Right ventricle myocardium inferior (tissue), 1 donor: ENCODE measurements at places on chromosomes 11 and 22. TPM values are rescaled to one million over a fixed set of nuclear protein-coding genes. Genes with fewer than 3 reads are reported as not detected.

GRCh38 chr11:96905143-96905542 is 515.3 kb downstream of the JRKL start:
- DNase-seq: no peak

DNA sequence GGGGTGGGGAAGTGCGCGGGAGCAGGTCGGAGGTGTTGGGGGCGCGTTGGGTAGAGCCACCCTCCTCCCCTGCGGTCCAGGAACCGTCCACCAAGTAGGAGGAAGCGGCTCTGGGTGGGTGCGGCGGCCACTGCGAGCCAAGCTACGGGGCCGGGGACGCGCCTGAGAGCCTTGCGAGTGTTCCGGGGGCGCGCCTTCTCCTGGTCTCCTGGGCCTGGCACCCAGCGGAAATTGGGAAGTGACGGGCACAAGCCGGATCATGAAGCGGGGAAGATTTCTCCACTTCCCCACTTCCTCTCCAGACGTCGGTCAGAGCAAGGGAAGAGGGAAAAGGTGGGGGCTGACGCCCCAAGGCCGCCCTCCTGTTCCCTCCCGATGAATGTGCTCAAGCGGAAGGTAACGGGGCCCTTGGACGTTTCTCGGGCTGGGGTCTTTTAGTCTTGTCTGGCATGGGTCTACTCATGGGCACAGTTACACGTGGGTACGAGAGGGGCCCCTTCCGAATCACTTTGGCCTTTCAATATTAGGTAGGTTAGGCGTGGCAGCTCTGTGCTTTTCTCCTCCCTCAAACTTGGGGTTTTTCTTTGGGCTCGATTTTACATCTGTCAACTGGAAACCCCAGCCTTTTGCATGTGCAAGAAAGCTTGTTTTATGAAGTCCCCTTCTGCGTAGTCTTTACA is 865 bp downstream of the RBM14 start:
- DNase-seq: peak; percentile 92

- DNase-seq: no peak
Observed at GRCh38 chr11:96221244-96222070, 121.5 kb downstream of the MAML2 start.

DNA sequence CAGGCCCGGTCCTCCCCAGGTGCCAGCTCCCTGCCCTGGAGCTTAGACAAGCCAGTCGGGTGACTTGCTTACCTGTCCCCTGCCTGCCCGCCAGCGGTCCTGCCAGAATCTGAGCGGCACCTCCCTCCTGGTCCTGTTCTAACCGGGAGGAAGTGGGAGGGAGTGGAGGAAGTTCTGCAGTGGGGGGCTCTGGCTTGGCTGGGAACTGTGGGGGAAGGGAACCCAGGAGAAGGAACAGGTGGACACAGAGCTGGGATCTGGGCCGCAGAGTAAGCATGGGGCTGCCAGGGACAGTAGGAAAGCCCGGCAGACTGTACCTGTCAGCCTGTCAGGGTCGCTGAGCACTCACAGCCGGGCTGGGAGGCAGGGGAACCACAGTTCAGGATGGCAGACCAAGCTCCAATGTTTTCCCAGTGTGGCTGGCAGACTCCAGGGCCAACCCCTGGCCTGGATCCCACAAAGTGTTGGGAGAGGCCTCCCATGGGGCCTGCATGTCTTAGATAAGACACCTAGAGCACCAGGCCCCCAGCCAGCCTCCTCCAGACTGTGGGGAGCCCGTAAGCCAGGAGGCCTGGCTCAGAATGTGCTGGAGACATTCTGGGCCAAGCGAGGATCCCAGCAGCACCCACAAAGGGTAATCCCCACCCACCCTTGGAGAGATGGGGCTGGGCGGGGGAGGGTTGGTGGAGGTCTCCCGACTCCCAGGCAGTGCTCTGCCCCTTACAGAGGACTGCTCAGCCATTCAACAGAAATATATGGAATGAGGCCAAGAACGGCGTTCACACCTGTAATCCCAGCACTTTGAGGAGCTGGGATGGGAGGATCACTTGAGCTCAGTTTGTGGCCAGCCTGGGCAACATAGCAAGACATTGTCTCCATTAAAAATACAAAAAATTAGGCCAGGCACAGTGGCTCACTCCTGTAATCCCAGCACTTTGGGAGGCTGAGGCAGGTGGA is 2.3 kb downstream of the CYB5R3 start:
- peak; percentile 83 for DNase-seq

SCUBE2 gene
- total RNA-seq: 1.3 TPM

DNA sequence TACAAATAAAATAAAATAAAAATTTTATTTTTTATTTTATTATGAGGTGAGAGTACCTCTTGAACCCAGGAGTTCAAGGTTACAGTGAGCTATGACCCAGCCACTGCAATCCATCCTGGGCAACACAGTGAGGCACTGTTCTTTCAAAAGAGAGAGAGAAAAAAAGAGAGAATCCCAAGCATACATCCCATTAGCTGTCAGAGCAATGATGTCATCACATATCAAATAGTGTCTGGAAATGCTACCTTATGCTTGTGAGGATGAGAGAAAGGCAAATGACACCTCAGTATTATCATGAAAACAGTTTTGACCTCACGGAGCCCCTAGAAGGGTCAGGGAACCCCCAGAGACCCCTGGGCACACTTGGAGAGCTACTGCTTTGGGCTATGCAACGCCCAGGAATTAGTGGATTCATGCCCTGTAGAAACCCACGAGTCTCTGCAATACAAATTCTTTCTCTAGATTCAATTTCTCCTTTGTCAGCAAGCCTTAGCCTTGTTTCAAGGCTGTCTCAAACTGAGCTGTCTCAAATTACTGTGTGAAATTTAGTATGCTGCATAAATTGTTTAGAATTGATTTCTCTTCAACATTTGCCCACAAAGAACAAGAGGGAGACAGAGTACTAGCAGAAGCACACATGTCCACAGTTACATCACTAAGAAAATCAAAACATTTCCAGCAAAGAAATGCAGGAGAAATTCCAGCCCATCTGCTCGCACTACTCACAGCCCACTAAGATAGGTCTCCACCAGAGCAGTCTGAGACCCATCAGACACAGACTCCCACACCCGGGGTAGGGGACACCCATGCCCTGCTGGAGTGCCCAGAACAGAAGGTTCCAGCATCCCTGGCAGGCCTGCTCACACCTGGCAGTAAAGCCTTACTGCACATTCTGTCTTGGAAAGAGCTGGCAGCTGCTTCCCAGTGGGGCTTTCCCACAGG is 18.1 kb downstream of the DGCR2 start:
- DNase-seq: no peak

PTPRCAP gene
- 1.7 TPM for total RNA-seq

- no peak for DNase-seq
Observed at GRCh38 chr22:47739291-47740015, 977.0 kb downstream of the TBC1D22A start.

DNA sequence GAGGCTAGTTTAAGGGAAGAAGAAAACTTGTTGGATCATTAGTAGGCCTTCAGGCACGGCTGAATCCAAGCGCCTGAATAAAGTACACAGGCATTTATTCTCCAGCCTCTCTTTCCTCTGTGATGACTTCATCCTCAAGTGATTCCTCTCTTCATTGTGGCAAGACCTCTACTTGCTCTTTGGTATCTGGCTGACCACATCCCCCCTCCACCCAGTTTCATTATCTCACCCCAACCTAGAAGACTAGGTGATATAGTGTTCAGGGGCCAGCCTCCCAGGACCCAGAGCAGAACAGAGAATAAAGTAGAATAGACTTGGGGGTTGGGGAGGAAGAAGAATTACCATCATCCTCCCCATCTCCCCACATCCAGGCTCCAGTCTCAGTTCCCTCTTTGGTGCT is 189.3 kb downstream of the MIAT start:
- DNase-seq: no peak

DNA sequence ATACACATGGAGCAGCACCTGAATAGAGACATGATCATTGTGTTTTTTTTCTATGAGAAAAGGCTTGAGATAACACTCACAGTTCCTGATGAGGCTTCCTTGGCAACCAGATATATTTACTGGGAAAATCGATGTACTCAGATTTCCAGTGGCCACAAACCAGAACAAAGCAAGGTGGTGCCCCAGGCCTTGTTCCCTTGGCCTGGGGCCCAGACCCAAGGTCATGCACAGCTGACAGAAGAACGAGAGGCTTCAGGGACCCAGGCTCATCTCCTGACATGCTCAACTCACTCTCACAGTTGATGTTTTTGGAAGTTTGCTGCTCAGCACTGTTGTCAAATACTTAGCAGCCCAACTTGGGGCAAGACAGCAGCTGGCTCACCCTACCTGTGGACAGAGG is 281.8 kb downstream of the NTM start:
- DNase-seq: no peak

PLXNB2 gene
- 70.6 TPM for total RNA-seq

- no peak for DNase-seq
Observed at GRCh38 chr11:26573896-26574295, 1.8 kb upstream of the MUC15 start.

CARD16 gene
- 9.2 TPM for total RNA-seq

OR8U1 gene
- not detected for total RNA-seq

DNA sequence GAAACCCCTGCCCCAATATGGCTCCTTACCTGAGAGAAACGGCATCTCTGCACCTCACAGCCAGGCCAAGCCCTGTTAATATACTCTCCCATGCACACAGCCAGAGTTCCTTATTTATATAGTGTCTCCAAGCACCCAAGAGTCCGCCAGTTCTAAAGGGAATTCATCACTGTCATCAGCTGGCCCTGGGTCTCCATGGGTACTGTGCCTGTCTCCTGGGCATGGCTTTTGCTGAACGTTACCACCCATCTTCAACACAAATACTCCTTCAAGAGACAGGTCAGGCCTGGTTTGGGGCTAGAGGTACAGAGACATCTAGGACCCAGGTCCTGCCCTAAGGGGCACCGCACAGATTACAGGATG is 1.6 kb upstream of the ATG16L2 start:
- no peak for DNase-seq

DNA sequence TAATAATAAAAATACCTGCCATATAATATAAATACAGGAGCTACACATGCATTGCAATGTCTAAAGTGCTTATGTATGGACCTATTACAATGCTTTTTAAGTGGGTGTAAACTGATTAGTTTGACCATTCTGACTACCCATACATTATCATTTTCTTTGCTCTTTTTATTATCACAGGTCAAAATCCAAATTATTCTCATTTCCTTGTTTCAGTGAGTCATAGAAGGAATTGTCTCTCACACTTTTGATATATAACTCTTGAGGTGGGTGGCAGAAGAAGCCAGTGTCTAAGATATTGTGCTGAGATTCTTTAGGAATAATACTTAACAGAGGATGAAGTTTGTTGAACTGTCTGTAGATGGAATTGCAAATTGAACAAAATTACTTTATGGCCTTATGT is 35.6 kb downstream of the GAS2 start:
- no peak for DNase-seq

DNA sequence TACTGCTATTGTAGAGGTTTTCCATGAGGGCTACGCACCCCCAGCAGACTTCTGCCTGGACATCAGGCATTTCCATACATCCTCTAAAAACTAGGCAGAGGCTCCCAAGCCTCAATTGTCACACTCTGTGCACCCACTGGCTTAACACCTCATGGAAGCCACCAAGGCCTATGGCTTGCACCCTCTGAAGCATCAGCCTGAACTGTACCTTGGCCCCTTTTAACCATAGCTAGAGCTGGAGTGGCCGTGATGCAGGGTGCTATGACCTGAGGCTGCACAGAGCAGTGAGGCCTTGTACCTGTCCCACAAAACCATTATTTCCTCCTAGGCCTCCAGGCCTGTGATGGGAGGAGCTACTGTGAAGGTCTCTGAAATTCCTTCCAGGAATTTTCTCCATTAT is 33.9 kb downstream of the AAMDC start:
- DNase-seq: no peak

DNA sequence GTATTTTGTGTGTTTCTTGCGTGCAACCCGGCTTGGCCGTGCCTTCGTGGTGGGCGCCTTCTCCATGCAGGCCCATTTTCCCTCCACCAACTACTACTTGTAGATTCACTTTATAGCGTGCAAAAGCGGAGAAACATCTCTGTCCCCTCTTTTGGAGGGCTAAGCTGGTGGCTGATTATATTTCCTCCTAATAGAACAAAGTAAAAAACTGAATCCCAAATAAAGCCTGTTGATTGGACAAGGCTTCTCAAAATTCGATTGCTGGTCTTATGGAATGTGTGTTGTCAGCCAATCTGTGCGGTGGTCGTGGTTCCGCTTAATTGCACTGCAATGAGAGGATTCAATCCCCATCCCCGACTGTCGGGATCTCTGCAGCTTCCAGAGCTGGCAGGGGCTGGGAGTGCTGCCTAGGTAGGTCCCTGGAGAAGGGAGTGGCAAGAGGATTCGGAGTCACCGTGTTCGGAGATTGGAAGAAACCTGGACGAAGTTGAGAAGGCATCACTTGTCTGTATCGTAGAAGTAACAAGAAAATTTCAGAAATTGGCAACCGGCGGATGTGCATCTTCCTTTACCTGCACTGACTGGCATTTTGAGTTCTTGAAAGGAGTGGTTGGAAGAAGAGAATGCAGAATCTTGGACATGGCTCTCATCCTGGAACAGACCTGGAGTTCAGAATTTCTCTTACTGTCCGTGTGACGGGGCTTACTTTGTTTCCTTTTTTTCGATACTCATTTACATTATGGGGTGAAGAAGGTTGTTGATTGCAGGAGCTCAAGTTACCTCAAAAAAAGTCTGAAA is 1.1 kb downstream of the HMGXB4 start:
- DNase-seq: no peak

- no peak for DNase-seq
Observed at GRCh38 chr11:3906166-3906565, 50.7 kb downstream of the STIM1 start.

BARX2 gene
- total RNA-seq: not detected

GGTLC2 gene
- total RNA-seq: not detected

- no peak for DNase-seq
Observed at GRCh38 chr11:122803306-122803705, 35.0 kb upstream of the CRTAM start.

GRCh38 chr11:129864811-129865210 is 30.6 kb downstream of the NFRKB start:
- no peak for DNase-seq

PYGM gene
- total RNA-seq: 179 TPM

DNA sequence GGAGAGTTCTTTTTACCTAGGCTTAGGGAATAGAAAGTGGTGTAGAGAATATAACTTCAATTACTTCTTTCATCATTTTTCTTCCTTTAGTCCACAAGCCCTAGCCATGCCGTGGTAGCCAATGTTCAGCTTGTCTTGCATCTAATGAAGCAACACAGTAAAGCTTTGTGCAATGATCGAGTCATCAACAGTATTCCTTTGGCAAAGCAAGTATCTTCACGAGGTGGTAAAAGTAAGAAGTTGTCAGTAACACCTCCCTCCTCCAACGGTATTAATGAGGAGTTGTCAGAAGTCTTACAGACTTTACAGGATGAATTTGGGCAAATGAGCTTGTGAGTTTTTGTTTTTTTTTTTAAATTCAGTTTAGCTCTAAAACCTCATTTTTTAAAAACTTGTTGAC is 37.4 kb downstream of the CEP57 start:
- no peak for DNase-seq

GRCh38 chr11:75078233-75078632 is 18.4 kb downstream of the OR2AT4 start:
- no peak for DNase-seq

DNA sequence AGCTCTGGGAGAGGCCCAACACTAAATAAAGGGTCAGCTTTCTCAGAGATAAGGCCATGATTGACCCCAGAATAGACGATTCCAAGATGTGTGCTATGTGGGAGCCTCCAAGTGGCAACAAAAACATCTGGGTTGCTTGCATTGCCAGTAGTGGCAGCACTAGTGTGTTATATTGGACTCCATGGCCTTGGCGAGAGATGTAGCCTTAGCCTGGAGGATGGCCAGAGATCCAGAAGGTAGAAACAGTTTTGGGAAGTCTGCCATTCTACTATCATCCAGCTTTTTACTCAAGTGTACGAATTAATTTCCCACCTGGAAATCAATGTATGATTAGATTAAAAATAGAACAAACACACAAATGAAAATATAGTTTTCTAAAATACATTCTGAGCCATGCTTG is 3.0 kb downstream of the OR8D4 start:
- DNase-seq: no peak
